ENCODE measurements at places on chromosomes 7 and 10.

- DNase-seq: peak; percentile 43
Observed at GRCh38 chr10:1938317-1938716, 201.0 kb upstream of the ADARB2 start.

DNA sequence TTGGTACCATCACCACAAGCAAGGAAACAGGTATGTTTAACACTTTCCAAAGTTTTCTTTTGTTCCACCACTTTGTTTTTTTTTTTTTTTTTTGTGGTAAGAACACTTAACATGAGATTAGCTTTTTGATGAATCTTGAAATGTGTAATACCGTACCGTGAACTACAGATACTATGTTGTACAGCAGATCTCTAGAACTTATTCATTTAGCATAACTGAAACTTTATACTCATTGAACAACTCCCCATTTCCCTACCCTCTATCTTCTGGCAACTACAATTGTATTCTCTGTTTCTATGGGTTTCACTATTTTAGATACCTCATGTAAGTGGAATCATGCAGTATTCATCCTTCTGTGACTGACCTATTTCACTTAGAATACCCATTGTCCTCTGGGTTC lies 162.7 kb upstream of the ITGB1 start:
- no peak for DNase-seq

DNA sequence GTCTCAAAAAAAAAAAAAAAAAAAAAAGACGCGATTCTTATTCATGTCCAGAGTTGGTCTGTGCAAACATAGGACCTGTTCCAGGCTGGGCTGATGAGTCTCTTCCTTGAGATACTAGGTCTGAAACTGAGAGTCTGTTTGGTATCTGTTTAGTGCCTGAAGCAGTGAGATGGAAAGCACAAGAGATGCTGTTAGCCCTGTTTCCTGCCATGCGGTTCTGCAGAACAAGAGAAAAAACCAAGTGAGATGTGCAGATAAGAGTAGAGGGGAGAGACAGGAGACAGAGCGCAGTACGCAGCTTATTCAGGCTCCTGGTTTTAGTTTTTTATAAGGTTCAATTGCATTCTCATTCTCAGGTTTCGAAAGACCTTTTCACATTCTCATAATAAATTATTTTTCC lies 85.8 kb upstream of the PRKCQ start:
- DNase-seq: no peak

DNA sequence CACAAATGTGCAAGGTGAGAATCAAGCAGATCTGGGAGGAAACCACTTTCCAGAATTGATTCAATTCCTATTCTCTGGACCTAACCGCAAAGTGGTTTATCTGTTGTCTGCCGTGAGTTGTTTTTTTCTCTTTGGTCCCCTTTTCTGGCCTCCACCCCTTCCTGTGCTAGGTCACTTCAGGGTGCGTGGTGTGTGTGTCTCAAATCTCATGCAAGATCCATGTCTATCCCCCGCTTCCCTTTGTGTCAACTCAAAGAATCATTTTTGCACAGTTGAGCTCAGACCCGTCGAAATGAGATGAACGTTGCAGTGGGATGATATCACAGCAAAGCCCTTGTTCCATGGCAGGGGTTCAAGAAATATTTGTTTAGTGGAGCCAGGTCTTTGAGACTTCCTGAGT lies 184.5 kb downstream of the GATA3 start:
- DNase-seq: no peak

- no peak for DNase-seq
Observed at GRCh38 chr7:135976312-135977006, 700 bp downstream of the MTPN start.

- DNase-seq: peak; percentile 33
Observed at GRCh38 chr10:62818426-62819011, 2.4 kb upstream of the EGR2 start.

DNA sequence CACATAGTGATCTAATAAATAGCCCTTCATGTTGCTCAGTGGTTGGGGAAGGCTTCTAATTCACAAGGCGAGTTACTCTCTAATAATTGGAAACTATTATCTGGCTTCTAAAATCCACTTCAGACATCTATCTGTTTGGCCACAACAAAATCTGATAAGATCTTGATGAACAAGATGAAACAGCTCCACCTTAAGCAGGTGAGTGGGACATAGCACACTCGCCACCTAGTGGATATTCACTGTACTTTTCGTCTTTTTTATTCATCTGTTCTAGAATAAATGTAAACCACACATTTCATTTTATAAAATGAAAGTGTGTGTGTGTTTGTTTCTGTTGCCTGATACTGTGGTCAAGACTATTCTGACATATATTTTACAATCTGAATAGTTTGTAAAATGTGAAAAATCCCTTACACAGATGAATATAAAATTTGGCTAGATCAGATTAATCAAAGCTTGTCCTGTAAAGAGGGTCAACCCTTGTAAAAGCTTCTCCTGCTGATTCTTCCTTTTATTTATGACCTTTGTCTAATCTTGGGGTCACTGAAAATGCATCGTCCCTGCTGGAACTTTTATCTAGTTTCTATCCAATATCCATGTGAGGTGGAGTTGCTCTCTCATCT lies 26.5 kb upstream of the CNTNAP2 start:
- DNase-seq: no peak

GRCh38 chr10:63164166-63164623 lies 31.1 kb downstream of the NRBF2 start:
- no peak for DNase-seq

DNA sequence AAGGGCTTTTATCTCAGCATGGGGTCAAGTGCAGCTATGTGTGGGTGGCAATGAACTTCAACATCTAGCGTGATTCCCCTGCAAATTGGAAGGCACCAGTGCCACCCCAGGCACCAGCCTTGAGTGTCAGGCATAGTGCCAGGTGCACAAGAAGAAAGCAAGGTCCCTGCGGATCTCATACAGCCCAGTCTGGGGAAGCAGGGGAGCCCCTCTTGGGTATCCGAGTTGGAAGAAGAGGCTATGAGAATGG lies 269.0 kb downstream of the RPS24 start:
- DNase-seq: no peak

DNA sequence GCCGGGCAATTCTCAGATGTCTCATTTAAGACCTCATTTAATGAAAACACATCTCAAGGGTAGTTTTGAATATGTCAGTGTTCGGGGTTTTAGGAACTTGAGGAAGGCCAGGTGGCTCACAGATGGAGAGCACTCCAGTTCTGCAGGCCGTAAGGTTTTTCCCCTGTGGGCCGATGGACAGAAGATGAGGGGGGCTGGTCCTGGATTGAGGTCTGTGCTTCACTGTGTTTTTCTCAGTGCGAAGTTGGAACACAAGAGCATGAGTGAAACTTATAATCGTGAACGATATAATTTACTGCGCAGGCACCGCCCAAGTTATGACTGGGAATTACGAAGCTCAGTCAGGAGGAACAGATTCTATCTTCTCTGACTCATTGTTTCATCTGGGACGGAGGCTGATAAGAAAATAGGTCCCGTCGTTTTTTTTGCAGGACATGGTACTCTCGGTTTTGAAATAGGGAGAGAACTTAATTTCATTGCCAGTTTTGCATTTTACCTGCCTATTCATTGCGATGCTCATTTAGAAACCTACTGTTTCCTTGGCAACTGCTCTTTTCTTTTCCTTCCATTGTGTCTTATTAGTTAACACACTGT lies 591.0 kb upstream of the PFKP start:
- no peak for DNase-seq

GRCh38 chr7:11843113-11843765 lies 11.2 kb upstream of the THSD7A start:
- DNase-seq: no peak

- DNase-seq: no peak
Observed at GRCh38 chr10:123146013-123146893, 1.7 kb upstream of the HMX2 start.

DNA sequence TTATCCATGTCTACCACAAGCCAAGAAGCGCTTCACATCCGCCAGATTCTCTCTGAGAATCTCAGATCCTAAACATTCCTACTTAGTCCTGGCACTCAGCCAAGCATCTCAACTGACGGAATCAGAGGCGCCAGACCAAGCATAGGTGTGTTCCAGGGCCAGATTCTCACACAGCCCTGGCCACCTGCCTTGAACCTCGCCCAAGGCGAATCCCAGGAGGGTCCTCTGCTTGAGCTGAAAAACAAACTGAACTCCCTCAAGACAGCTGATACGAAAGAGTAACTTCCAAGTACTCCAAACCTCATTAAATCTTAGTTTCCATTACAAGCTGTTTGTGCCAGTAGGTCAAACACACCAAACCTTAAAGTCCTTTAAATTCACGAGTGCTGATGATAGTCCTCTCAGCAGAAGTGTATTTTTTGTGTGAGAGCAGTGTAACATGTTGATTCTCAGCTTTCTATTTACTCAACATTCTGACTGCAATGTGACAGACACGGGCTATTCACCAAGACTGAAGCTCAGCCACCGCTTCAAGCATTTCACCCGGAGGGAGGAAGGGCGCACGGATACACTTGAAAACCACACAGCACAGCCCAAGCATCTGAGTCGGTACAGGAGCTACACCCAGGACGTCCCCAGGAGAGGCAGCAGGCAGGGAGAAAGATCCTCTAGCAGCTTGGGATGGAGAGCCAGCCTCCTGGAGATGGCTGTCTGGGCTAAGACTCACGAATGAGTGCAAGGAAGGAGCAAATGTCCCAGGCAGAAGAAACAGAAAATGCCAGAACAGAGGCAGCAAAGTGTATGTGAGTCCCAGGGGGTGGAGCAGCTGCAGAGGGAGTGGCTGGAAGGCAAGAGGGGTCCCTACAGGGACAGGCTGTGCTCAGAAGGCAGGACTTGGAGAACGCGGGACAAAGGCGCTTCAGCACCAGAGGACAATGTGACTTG lies 6.0 kb downstream of the PARD3 start:
- no peak for DNase-seq
